Motor neuron (in vitro differentiated cells): ENCODE measurements at places on chromosomes 2 and 18.

GRCh38 chr18:2878656-2879330 lies 32.0 kb downstream of the EMILIN2 start:
- ATAC-seq = peak; percentile 66

- no peak for ATAC-seq
Measured at GRCh38 chr2:203490391-203490790, 44.7 kb downstream of the RAPH1 start.

GRCh38 chr2:239050252-239050649 lies 202.4 kb downstream of the TWIST2 start:
- ATAC-seq = no peak

- ATAC-seq = no peak
Measured at GRCh38 chr18:76306685-76307292, 188.3 kb downstream of the ZNF516 start.

DNA sequence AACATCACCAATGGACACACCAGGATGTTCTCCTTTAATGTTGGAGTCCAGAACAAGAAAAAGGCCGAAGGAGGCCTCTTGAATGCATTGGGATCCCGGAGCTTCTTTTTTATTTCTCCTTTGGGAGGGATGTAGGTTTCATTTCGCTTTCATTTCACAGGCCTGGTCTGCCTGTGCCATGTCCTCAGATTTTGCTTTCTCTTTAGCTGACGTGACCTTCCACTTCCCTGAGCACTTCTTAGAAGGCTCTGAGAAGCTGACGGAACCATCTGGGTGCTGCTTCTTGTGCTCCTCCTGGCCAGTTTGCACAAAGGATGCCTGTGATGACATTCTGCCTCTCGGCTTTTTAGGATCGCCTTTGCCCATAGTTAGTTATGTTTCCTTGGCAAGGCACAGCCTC lies 15.1 kb upstream of the MBOAT2 start:
- no peak for ATAC-seq

DNA sequence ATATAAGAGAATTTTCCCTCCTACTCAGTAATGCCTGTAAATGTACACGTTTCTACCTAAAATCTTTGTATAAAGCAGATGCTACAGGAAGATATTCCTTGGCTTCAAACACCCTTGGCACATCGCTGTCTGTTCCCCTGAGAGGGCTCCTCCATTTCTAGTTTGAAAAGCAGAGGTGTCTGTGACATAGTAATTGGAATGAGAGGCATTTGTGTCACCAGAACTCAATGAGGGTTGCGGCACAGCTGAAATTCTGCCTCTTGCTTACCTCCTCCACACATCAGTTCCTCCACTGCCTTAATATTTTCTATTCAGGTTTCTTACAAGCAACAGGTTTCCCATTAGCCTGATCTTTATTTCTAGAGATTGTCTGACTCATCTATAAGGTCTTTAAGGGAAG lies 359.9 kb upstream of the DCC start:
- no peak for ATAC-seq

- ATAC-seq = no peak
Measured at GRCh38 chr18:46315161-46315560, 211.0 kb downstream of the HAUS1 start.

GRCh38 chr18:10685484-10685883 lies 159.7 kb downstream of the NAPG start:
- no peak for ATAC-seq

DNA sequence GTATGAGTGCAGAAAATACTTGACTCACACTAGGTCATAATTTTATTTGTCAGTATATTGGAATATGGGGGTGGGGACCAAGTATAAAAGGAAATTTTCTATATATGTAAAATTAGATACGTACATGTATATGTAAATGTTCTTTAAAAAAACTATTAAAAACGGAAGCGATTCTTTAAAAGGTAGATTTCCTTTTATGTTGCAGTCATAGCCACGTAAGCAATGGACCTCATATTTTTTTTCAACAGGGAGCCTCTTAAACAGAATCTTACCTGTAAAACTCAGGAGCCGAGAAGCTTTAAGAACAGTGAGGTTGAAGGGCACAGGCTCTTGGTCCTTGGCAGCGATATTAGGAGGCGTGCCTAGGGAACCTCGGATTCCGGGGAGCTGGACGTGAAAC lies 3.3 kb downstream of the RHBDD1 start:
- ATAC-seq = no peak

GRCh38 chr2:113777371-113777770 lies 20.9 kb upstream of the SLC35F5 start:
- no peak for ATAC-seq

GRCh38 chr2:159030674-159031380 lies 62.4 kb downstream of the TANC1 start:
- ATAC-seq = no peak
